ENCODE measurements at places on chromosomes 13 and 19.

DNA sequence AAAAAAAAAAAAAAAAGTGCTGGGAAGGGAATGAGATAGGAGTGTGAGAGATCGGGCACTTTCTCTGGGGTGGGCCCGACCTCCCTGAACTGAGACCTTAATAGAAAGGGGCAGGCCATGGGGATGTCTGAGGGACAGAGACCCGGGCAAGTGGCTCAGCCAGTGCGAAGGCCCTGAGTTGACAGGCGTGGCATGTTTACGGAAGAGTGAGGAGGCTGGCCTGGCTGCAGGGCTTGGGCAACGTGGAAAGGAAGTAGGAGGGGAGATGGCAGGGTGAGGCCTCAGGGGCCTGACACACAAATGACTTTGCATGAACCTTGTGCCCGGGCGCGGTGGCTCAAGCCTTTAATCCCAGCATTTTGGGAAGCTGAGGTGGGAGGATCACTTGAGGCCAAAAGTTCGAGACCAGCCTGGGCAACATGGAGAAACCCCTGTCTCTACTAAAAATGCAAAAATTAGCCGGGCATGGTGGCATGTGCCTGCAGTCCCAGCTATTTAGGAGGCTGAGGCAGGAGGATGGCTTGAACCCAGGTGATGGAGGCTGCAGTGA lies 13.9 kb downstream of the FCHO1 start:
- no peak for DNase-seq

DNA sequence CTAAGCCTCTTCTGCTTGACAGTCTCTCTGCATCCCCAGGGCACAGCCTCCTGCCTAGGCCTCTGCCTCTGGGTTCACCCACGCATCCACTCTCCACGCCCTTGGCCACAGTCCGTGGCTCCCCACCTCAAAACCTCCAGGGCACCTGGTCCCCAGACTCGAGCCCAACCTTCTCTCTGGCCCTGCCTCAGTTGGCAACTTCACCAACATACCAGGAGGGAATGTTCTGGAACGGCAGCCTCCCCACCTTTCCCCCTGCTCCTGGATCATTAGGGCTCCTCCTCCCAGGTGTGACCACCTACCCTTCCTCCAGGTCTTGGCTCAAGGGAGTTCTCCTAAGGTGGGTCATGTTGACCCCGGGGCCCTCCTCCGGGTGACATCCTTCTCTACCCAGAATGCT lies 69.1 kb downstream of the SOX1 start:
- DNase-seq: no peak

DNA sequence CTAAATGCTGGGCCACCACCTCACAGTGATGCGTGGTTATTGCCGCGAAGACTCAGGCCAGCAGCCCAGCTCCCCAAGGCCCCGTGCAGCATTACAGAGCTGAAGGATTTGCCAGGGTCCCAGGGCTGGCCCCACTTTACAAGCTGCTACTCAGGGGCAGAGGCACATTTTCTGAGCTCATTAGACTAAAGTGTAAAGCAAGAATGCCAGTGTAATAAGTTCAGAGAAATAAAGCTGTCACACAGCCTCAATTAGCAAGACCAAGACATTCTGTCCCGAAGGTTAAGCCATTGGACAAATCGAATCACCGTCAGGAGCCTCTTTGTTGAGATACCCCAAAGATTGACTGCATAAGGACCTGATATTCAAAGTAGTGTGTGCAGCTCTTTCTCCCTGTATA lies 428.4 kb downstream of the EFNB2 start:
- DNase-seq: no peak

- no peak for DNase-seq
Observed at GRCh38 chr19:13102416-13102665, 317 bp downstream of the LYL1 start.

- no peak for DNase-seq
Observed at GRCh38 chr19:35977446-35978222, 17.4 kb upstream of the SDHAF1 start.

All from stimulated activated CD8-positive, alpha-beta memory T cell treated with anti-CD3 and anti-CD28 coated beads, Interleukin-4, amount 100 ng/mL, for 1 hour (primary cell).